Hematopoietic multipotent progenitor cell treated with erythropoietin and hydrocortisone succinate and interleukin-3 and kit ligand, for 17 days (in vitro differentiated cells): ENCODE measurements at places on chromosomes 5 and 9.

DNA sequence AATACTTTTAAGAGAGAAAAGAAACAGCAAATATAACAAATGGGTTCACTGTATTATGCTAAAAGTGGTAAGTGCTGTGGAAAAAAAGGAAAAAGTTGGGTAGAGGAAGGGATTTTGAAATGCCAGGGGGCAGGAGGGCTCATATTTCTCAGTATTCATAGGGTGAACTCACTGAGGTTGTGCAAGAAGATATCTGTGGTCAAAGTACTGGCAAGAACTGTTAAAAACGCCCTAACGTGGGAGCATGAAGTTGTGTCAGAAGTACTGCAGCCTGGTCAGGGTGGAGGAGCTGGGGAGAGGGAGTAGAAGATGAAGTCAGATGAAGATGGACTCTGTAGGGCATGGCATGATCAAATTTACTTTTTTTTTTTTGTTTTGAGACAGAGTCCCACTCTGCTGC lies 31.2 kb upstream of the SLC28A3 start:
- DNase-seq, result no peak

GRCh38 chr9:73613092-73613701 lies 461.5 kb downstream of the ANXA1 start:
- no peak for DNase-seq

- peak; percentile 6 for DNase-seq
Observed at GRCh38 chr9:22037954-22038690, 29.0 kb upstream of the CDKN2B start.

DNA sequence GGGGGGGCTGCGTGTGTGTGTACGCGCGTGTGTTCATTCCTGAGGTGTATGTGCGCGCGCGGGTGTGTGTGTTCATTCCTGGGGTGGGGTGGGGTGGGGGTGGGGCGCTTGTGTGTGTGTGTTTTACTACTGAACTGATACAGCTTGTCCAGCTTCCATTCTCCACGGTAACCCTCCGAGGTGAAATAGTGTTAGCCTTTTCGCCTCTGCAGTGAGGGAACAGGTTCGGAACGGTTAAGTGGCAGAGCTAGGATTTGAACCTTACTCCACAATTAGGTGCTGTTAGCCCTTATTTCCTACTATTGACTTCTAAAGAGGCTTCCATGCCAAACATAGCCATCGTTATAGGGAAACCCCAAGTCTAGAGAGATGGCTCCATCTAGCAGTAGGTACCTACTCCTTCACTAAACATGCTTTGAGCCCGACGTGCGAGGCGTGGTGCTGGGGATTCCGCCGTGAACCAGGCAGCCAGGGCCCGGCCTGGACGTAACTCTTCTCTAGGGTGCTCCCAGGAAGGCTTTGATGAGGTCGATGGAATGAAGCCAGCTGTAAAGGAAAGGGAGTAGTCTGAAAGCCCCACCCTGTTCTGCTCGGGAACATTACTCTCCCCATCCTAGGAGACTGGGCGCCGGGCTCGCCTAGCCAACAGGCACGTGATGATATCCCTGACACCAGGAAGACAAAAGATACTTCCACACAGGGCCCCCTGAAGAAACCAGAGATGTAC lies 782 bp upstream of the SKP1 start:
- no peak for DNase-seq

DNA sequence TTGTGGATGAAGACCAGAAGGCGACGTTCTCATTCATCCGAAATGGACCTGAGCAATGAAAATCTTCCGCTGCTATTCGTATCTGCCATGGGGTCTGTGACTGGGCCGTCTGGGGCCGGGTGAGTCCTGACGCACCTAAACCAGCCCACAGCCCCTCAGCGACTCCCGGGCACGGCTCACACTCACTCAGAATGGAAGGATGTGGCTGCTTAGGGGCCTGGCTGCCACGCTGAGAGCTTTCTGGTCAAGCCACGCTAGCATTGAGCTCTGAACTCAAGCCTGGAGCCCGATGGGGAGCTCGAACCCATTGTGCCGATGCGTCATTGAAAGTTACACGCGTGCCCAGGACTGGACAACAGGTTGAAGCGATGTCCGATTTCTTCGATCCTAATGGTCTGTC lies 97.8 kb downstream of the MRPL36 start:
- no peak for DNase-seq

- no peak for DNase-seq
Observed at GRCh38 chr9:83472764-83473163, 65.4 kb downstream of the FRMD3 start.

GRCh38 chr5:167671176-167671575 lies 620.3 kb upstream of the WWC1 start:
- no peak for DNase-seq

- DNase-seq, result no peak
Observed at GRCh38 chr5:178590141-178590923, at the start of gene COL23A1. Gene COL23A1, minus strand, starts transcription at chr5:178590393.

DNA sequence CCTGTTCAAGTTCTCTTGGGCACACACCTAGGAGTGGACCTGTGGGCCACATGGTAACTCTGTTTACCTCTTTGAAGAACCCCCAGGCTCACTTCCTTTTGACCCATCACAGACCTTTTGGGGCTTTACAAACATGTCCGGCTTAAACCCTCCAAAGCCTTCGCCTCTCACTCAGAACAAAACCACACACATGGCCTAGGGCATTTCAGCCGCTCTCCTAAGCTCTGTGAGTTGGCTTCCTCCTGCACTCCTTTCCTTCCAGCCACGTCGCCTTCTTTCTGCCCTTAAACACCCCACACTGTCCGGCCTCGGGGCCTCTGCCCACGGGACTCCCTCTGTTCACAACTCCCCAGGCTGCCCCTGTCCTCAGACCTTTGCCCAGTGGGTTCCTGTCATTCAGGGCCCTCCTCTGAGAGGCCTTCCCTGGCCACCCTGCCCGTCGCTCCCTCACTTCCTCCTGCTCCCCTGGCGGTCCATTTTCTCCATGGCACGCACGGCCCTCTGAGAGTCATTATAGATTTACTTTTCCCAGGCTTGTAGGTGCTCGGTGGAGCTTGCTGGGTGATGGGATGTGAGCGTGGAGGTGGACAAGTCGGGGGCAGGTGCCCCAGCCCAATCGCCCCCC lies 1.9 kb downstream of the DOK3 start:
- DNase-seq, result no peak

GRCh38 chr5:56075361-56075760 lies 80.6 kb upstream of the IL6ST start:
- DNase-seq, result no peak

DNA sequence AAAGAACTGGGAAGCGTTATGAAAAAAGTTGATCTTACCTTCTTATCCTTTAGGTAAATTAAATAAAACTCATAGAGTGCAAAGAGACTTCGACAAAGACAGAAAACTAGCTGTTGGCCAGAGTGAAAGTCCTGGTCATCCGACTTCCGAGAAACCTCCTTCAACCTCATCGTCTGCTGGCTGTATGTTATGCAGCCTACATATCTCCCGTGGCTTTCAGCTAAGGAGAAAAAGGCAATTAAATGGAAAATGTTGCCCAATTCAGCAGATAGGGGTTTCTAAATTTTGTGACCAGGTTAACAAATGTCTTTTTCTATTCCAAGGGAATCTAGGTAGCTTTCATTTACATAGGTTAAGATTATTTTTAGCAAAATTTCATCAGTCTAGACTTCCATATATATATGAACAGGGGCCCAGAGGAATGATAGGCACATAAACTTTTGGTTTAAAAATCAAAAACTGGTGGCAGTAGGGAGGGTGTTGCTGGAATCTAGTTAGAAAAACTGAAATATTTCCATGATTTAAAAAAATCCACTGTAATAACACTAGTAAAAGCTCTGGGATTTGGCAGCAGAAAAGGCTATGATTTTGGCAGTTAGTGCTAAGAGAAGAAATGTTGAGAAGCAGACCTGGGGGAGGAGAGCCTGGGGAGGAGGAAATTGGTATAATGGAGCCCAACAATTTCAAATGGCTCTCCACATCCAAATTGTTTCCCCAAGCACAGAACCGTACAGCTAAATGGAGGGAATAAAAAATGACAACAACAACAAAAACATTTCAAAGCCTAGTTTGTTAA lies 32.1 kb downstream of the RAI14 start:
- no peak for DNase-seq

DNA sequence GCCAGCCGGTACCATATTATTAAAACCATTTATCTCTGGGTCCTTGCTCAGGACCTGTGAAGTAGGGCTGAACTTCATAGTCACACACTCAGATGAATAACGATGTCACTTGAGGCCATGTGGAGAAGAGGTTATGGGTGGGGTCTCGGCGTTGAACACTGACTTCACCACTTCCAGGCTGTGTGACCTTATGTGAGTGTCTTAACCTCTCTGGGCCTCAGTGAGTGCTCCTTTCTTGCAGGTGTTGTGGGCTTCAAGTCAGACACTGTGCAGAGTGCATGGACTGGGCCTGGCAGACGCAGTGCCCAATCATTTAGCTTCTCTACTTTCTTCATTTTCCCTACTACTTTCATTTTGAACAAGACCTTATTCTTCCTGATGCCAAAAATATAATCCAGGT lies 278.8 kb downstream of the PBX3 start:
- DNase-seq, result no peak

DNA sequence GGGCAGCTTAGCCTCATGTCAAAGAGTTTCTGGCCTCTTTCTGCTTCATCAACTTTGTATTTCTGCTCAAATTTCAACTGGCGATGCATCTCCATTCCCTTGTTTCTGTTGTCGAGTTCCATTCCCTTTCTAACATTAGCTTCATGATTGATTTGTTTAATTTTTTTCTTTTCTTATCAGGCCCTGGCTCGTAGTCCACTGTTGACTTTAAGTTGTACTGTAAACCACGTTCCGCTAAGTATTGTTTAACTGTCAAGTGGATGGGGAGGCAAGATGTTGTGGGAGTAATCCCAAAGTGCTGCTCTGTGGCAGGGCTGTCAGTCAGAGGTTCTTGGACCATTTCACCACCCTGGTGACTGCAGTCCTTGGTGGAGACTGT lies 309.1 kb downstream of the PSAT1 start:
- no peak for DNase-seq

GRCh38 chr5:98604721-98605425 lies 168.6 kb upstream of the RGMB start:
- DNase-seq, result no peak

GRCh38 chr5:138354926-138355378 lies 2.5 kb downstream of the KDM3B start:
- DNase-seq, result peak; percentile 91

GRCh38 chr5:132506094-132506692 lies 15.6 kb upstream of the IRF1 start:
- DNase-seq, result peak; percentile 60

- no peak for DNase-seq
Observed at GRCh38 chr9:12464910-12465512, 228.2 kb upstream of the TYRP1 start.

GRCh38 chr5:130385656-130386055 lies 481.4 kb downstream of the CHSY3 start:
- no peak for DNase-seq

- DNase-seq, result no peak
Observed at GRCh38 chr9:16729651-16730050, 140.8 kb downstream of the BNC2 start.

- DNase-seq, result no peak
Observed at GRCh38 chr5:11334404-11334803, 569.8 kb downstream of the CTNND2 start.

GRCh38 chr9:33123407-33124031 lies 43.6 kb downstream of the B4GALT1 start:
- no peak for DNase-seq

- DNase-seq, result no peak
Observed at GRCh38 chr5:153276151-153276550, 214.3 kb upstream of the GRIA1 start.

- DNase-seq, result no peak
Observed at GRCh38 chr9:77896269-77896937, 135.2 kb downstream of the GNAQ start.

DNA sequence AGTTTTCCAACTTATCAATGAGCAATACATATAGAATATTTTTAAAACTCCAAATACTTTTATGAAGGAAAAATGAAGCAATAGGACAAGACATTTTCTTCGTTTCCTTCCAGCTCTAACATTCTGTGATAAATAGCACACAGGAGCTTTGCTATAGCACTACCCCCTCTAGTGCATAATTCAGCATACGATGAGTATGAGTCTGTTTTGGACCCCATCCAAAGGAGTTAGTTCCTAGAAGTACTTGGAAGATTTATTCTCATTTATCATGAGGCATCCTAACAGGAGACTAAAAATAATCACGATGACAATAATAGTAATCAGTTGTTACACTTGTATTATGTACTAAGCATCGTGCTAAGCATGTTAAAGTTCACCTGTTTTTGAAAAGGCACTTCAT lies 1061.3 kb upstream of the DMAC1 start:
- no peak for DNase-seq

GRCh38 chr5:69505306-69505705 lies 12.7 kb downstream of the OCLN start:
- no peak for DNase-seq

- no peak for DNase-seq
Observed at GRCh38 chr5:59569608-59570334, 323.8 kb downstream of the PDE4D start.

DNA sequence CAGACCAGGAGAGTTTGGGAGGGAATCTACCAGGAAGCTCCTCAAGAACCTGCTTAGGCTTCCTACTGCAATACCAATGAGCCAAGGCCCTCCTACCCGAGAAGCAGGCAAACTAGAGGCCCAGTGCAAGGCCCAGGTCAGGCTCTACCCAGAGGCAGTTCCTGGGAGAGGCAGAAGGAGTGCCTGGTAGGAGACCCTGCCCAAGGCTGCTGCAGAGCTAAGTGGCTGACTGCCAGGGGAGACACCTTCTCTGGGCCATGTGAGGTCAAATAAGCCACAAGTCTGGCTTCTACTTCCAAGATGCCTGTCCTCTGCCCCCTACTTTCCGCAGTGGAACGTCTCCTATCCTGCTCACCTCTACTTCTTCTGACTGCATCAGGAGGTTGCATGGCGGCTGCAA lies 17.8 kb downstream of the ACSL6 start:
- DNase-seq, result peak; percentile 73

DNA sequence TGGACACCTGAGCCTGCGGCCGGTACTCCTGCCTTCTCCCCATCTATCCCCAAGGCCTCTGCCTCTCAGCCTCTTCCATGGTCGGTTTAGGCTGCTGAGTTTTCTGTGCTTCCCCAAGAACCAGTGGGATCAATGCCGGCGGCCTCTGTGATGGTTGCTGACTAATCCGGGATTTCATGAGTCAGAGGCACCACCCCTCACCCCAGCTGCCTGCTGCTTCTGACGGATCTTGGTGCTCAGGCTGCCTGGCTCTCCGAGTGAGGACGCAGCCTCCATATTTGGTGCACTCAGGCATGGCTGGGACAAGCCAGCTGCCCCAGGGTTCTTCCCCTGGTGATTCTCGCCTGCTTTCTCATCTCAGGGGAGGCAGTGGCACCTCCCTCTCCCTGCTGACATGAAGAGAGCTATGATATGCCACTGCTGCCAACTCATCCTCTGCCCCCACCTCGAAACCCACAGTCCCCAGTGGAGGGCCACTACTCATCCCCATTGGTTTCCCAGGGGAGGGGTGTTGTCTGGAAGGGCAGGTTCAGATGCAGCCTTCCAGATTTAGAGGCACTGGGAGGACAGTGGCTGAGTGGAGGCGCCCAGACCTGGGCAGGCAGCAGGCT lies 3.3 kb upstream of the MAN1B1 start:
- DNase-seq, result no peak

- DNase-seq, result no peak
Observed at GRCh38 chr5:165231821-165232508, 1726.5 kb downstream of the MAT2B start.

GRCh38 chr5:36492984-36493654 lies 113.3 kb upstream of the SLC1A3 start:
- DNase-seq, result no peak

GRCh38 chr5:29794141-29794787 lies 1399.2 kb upstream of the CDH6 start:
- DNase-seq, result peak; percentile 11
